NCI-H2029 (cell line): ENCODE measurements at places on chromosomes 2 and 18.

- no peak for DNase-seq
Observed at GRCh38 chr2:62713837-62714236, 8.3 kb downstream of the EHBP1 start.

DNA sequence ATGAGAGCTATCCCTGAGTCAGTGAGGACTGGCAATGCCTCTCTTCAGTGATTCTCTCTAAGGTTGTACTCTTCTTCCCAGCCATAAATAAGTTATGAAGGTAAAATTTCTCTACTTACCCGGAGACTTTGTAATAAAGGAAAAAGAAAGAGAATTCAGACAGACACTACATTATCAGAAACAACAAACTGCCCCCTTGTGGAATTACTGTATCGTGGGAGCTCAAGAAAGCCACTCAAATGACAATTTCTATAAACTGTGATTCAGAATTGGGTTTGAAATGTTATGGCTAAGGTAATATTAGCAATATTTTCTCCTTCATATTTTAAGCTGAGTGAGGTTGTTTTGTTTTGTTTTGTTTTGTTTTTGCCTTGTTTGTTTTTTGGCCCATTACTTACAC is 155.8 kb upstream of the TANK start:
- no peak for DNase-seq

DNA sequence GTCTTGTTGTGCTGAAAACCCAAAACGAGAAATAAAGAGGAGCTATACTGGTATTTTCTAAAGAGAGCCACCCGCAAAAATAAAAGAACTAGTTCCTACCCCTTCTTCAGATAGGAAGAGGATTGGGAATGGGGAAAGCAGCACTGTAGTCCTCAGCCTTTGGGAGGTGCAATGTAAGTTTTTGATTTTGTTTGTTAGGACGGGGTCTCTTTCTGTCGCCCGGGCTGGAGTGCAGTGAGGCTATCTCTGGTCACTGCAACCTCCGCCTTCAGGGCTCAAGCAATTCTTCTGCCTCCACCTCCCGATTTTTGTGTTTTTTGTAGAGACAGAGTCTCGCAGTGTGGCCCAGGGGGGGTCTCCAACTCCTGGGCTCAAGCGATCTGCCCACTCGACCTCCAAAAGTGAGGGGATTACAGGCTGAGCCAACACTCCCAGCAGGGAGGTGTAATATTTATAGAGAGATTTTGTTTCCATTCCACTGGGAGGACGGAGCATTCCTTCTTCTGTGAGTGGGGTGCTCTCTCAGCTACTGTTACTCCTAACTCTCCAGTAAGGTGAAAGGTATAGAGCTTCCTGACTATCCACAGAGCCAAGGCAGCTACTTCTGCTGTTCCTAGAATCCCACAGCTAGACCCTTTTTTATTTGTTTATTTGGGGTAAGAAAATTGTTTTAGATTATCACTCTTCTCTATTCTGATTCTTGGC is 13.1 kb upstream of the GULP1 start:
- DNase-seq: no peak

DNA sequence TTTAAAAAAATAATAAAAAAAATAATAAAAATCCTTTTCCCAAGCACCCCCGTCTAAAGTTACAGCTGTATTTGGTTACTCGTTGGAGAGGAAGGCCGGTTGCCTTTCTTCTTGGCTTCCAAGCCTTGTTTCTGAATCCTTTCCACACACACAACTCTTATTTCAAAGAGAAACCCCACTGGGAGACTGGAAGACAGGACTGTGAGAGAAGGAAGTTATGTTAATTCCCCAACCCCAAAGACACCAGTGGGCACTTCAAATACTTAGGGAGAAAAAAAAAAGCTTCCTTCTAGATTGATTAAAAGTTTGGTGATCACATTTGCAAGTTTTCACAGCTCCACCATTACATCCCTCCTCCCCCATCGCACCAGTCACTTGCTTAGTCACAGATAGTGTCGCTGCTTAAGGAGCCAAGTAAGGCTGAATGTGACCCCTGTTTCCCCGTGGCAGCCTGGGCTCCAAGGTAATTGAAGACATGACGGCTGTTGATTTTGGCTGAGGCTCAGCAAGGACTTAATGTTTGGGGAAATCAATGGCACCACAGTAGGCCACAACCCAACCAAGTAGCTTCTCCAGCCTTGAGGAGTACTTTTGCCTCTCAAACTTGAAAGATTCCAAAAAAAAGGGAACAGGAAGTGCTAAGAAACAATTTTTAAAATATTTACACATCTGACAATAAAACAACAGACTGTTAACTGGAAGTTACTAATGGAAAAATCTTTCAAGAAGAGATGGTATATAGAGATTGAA is 40.8 kb upstream of the FRZB start:
- no peak for DNase-seq

GRCh38 chr2:100589527-100589926 is 26.7 kb downstream of the PDCL3 start:
- no peak for DNase-seq

DNA sequence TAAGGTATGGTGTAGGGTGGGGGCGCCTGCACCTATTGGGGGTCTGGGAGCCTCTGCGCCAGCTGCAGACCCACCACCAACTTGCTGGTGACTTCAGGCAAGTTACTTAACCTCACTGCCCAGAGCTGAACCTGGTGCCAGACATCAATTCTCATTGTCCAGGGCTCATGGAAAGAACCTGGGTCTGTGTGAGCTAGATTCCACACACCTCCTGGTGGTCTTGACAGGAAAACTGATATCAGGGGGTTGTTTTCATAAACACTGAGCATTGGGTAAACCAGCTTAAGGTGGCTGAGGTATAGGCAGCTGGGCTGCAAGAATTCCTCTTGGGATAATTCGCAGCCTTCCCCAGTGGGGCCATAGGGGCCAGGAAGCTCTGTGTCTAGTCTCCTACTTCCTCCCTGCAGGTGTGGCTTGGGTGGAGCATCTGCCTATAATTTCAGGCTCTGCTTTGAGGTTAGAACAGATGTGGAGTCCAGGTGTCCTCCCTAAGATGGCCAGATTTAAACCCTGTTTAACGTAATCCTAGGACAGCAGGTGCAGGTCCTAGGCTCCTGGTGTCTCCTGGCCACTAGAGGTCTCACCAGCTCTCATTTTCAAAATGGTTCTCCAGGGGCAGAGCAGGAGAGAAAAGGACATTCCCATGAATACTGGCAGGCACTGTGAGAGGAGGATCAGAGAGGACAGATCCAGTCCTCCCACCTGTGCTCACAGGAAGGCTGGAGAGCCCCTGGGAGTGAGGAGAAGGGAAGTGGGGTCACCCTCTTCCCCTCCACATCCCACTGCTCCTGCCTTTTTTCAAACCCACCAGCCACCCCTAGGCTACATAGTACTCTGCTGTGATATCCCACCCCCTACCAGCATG is 100.4 kb upstream of the SMAD2 start:
- DNase-seq: peak; percentile 68

GRCh38 chr18:51519571-51519970 is 322.1 kb upstream of the MEX3C start:
- no peak for DNase-seq

- peak; percentile 45 for DNase-seq
Observed at GRCh38 chr18:36688020-36688965, 140.5 kb downstream of the TPGS2 start.

DNA sequence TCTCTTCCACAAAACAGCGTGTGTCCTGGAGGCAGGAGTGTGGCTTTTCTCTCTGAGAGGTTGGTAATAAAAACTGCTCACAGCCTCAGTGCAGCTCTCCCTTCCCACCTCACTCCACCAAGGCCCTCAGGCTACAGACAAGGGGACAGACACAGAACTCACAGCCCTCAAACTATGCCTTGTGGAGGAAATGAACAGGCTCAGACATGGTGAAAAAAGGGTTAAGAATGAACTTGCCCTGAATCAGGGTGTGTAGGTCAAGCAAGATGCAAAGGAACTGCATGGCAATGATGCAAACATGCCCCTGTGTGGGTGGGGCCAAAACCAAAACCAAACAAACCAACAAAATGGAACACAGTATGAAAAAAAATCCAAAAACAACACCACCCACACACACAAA is 125.8 kb downstream of the GALNT14 start:
- no peak for DNase-seq

GRCh38 chr2:148046802-148047201 is 25.9 kb downstream of the MBD5 start:
- no peak for DNase-seq

DNA sequence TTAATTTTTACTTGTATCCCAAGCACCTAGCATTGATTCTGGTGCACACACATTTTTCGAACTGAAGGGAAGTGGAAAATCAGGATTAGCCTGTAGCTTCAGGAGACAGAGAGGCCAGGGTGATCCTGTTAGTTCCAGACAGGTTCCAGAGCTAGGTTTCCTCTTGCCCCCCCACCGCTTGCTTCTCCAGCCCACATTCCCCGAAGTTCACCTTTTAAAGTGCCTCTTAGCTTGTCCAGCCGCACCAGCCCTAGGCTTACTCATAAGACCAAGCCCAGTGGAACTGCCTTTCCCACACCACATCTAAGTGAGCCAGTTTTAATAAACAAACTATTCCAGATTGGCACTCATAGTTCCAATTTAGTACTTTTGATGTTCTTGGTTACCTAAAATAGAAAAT is 898.6 kb upstream of the KLHL29 start:
- DNase-seq: no peak

- no peak for DNase-seq
Observed at GRCh38 chr2:105697781-105698449, 46.8 kb upstream of the NCK2 start.
